ENCODE measurements at places on chromosomes 4 and X.

DNA sequence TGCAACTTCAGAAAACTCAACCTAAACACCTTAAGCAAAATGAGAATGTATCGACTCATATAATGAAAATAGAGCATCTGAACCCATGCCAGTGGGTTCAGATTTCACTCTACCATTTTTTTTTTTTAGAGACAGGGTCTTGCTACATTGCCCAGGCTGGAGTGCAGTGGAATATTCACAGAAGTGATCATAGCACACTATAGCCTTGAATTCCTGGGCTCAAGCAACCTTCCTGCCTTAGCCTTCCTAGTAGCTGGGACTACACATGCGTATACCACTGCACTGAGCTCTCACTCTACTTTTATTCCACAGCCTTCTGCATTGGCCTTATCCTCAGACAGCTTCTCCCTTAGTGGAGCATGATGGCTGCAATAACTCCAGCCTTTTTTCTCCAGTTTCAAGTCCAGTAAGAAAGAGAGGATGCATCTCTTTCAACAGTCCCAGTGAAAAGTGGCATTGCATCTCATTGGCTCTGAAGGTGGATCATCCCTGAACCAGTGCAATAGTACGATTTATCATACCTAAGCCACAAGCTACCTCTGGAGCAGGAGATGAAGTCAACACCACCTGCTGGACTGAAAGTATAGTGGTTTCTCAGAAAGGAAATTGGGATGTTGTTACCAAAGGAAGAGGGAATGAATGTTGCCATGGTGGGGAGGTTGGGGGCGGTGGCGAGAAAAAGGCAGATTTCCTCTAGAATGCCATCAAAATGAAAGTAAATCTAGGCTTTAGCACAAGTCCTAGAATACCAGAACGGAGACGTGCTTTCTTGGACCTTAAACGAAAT is 2.0 kb upstream of the SOD3 start:
- no peak for DNase-seq

GRCh38 chrX:1392376-1393068 is 609 bp upstream of the SLC25A6 start:
- DNase-seq = peak; percentile 61

- DNase-seq = no peak
Measured at GRCh38 chr4:90078440-90078839, 48.8 kb upstream of the CCSER1 start.

DNA sequence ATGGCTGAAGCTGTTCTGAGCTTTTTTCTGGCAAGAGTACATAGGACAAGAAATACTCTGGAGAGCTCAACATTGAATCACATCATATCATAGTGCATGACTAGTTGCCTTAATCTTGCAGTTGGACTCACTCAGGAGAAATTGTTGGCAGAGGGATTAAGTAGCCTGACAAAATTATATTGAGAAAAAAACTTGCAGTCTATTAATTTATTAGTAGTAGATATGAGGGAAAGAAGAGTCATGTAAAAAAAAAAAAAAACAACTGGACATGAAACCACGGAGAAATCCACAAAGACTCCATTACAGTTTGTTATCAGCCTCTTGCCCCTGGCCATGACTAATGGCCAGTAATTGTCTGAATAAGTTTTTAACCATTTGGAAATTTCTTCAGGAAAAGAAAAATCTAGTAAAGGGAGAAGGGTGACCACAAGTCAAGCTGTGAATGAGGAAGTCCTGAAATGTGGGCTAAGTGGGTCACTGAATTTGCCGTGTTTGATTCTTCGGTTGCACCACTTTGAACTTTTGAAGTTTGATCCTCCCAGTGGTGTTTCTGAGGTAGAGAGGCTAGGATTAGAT is 45.6 kb downstream of the FHL1 start:
- DNase-seq = no peak

- no peak for DNase-seq
Measured at GRCh38 chr4:88062843-88063242, 55.4 kb downstream of the PKD2 start.

GRCh38 chrX:45424326-45424725 is 223.7 kb upstream of the DIPK2B start:
- DNase-seq = no peak

GRCh38 chr4:158856852-158857251 is 88.0 kb downstream of the FNIP2 start:
- DNase-seq = no peak

DNA sequence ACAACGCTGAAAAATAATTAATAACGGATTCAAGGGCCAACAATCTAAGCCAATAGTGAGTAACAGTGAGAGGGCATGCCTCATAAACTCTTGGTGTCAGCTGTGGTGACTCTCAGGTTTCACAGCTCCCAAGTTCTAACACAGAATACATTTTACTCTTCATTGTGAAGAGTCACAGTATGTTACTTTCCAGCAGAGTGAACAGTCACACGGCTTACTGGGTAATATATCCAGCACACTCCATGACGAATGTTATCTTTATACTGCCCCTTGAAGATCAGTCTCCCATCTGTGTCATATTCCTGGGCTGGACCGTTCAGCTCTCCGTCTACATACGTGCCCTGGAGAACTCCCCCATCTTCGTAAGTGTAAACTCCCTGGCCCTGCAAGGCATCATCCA is 23.1 kb downstream of the SETD7 start:
- no peak for DNase-seq

GRCh38 chr4:2395038-2395437 is 23.4 kb downstream of the ZFYVE28 start:
- DNase-seq = no peak

GRCh38 chr4:161256716-161257115 is 907.1 kb downstream of the FSTL5 start:
- DNase-seq = no peak

GRCh38 chr4:85724791-85725563 is 250.0 kb downstream of the ARHGAP24 start:
- DNase-seq = no peak

DNA sequence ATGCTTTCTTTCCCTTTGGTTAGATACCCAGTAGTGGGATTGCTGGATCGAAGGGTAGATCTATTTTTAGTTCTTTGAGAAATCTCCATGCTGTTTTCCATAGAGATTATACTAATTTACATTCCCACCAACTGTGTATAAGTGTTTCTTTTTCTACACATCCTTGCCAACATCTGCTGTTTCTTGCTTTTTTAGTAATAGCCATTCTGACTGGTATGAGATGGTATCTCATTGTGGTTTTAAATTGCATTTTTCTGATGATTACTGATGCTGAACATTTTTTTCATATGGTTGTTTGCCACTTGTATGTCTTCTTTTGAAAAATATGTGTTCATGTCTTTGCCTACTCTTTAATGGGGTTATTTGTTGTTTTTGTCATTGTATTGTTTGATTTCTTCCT is 6.6 kb upstream of the AGA start:
- DNase-seq = no peak

- DNase-seq = no peak
Measured at GRCh38 chrX:63809173-63809572, 24.2 kb upstream of the ARHGEF9 start.

DNA sequence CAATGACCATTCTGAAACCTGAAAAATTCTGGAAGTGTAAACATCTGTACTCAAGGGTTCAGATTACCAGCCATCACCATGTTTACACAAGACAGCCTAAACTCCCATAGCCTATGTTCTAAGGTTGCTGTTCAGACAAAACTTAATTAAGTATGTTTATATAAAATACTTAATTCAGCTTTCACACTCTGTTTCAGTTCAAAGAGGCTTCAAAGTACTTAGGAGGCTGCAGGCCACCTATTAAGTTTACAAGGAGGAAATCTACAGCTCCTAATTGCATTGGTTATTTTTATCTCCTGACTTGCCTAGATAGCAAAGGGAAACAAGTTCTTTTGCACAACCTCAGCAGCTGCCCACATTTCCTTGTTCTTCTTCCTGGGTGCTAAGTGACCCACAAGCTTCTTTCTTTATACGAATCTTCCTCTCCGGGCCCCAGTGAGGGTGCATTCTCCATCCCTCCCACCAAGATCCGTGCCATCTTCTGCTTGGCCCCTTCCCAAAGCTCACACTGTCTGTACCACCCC is 2.0 kb downstream of the GAK start:
- no peak for DNase-seq

DNA sequence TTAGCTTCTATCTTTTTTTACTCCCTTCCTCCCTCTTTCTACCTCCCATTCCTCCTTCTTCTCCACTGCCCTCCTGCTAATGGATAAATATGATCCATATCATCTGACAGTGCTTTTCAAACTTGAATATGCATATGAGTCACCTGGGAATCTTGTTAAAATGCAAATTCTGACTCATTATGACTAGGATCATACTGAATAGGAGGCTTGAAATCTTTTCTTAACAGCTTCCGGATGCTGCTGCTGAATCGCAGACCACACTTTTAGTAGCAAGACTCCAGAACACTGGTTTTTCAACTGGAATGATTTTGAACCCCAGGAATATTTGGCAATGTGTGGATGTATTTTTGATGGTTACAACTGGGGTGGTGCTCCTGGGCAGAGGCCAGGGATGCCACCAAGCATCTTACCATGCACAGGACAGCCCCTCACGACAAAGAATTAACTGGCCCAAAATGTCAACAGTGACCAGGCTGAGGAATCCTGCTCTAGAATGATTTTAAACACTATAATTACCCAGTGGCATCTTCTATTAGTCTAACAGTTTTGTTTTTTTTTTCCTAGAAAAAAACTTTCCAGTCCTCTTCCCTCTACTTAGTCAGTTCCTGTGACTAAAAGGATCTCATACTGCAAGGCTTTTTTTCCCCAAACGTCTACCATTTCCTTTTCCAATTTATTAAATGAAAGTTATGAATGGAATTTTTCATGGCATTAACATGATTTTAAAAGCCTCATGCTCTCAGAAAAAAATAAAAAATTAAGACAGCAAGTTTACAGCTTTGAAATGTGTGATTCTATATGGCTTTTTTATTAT is 10.6 kb upstream of the PYURF start:
- DNase-seq = no peak

- DNase-seq = no peak
Measured at GRCh38 chr4:98630737-98631454, 27.5 kb downstream of the TSPAN5 start.

DNA sequence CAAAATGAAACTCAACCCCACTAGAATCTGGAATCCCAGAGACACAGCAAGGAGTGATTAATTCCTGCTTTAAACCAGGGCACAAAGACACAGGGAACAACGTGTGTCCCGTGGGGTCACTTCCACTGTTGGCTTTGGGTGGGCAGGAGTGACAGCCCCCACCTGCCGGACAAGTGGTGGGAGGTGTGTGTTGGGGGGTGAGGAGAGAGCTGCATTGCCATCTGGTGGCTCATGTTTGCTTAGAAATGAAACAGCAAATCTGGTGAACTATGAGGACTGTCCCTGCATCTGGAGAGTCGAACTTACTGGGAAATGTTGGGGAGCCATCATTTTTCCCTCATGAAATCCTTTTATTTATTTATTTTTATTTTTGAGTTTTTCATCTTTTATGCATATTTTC is 75.9 kb upstream of the AFAP1 start:
- no peak for DNase-seq

DNA sequence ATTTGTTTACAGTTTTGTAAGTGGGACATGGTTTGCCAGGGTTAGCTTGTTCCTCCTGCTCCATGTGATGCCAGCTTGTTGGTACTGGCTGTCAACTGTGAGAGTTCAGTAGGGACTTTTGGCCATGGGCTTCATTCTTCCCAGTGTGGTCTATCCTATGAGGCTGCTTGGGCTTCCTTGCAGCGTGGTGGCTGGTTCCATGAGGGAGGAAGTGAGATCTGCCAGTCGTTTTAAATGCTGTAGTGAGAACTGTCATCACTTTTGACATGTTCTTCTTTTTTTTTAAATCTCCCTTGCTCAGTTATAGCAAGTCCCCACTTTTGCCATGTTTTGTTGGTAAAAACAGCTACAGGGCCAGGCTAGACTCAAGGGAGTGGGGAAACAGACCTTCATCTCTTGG is 15.9 kb downstream of the NSD2 start:
- no peak for DNase-seq

- DNase-seq = no peak
Measured at GRCh38 chrX:17758382-17758781, 21.1 kb downstream of the SCML1 start.

DNA sequence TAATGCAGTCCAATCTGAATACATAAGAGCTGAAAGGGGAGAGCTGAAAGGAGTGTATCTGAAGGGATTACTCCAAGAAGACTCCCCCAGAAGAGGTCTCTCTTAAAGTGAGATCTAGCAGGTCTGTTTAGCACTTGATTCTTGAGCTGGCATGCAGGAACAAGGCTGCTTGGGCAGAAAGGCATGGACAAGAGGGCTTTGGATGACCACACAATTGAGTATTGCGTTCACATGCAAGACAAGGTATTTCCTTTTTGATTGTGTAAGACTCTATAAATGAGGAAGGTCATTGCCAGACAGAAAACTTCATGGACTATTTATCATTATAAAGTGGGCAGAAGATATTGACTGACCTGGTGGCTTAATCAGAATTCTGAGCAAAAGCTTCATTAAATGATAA is 145.5 kb upstream of the AFF2 start:
- DNase-seq = no peak

- DNase-seq = no peak
Measured at GRCh38 chr4:47719576-47719975, 118.3 kb downstream of the CORIN start.

- DNase-seq = no peak
Measured at GRCh38 chrX:67604979-67605703, 61.3 kb downstream of the AR start.

GRCh38 chr4:173018446-173018845 is 150.2 kb upstream of the GALNT7 start:
- DNase-seq = no peak

GRCh38 chrX:107710617-107711391 is 64.8 kb downstream of the TSC22D3 start:
- DNase-seq = peak; percentile 93

DNA sequence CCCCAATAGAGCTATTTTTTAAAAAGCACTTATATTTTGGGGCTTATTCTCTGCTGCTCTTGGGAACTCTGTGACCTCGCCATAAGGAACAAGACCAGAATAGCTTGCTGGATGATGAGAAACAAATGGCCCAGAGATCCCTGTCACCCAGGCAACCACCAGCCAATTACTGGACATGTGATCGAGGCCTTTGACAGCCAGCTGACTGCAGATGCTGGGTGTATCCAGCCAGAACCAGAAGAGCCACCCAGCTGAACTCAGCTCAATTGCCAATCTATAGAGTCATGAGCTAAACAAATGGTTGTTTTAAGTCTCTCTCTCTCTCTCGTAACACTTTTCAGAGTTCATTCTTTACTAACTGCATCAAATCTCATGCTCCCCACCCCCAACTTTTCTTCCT is 24.4 kb upstream of the CITED1 start:
- no peak for DNase-seq
